ENCODE measurements at places on chromosomes 7 and 10.

- DNase-seq, result no peak
These were observed 75.2 kb downstream of the MYL10 start for GRCh38 chr7:101553771-101554445.

- DNase-seq, result no peak
These were observed 71.9 kb upstream of the DUSP5 start for GRCh38 chr10:110425684-110426293.

- no peak for DNase-seq
These were observed 6.5 kb upstream of the RBM20 start for GRCh38 chr10:110637558-110638053.

- DNase-seq, result no peak
These were observed 147.8 kb downstream of the CYP26A1 start for GRCh38 chr10:93221521-93221920.

DNA sequence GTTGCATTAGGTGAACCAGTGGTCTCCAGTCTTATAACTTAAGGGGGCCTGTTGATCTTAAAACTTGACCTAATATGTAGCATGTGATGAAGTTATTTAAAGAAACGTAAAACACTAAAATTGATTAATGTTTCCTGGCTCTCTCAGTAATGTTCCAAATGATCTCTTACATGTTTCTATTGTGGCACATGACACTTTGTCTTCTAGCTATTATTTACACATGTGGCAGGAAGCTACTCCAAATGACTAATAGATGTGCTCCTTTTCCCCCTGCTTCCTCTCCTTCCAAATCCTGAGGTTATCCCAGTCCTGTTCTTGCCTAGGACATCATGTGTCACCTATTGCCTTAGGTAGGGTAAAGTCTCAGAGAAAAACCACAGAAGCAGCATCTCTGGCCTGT, 89.4 kb downstream of the FAS start:
- no peak for DNase-seq

GRCh38 chr7:2166625-2167280, 66.0 kb downstream of the MAD1L1 start:
- no peak for DNase-seq

DNA sequence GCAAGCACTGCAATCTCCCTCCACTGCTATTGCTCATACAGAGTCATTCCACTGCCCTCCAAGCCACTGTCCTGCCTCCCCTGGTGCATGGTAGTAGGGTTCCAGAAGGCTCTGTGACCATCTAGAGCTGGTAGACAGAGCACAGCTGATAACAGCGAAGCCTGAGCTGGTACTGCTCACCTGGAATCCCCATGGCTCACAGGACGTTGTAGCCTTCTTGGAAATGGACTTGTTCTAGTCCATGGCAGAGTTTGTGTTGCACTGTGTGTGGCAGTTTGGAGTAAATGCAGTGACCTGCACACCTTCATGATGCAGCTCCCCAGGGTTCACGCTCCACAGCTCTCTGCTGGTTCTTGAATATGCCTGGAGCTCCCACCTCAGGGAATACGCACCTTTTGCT, 67.0 kb downstream of the ITGA8 start:
- no peak for DNase-seq

GRCh38 chr10:943334-944033, 12.0 kb upstream of the LARP4B start:
- DNase-seq, result no peak

GRCh38 chr7:107632492-107632865, 28.1 kb upstream of the SLC26A4 start:
- DNase-seq, result no peak

DNA sequence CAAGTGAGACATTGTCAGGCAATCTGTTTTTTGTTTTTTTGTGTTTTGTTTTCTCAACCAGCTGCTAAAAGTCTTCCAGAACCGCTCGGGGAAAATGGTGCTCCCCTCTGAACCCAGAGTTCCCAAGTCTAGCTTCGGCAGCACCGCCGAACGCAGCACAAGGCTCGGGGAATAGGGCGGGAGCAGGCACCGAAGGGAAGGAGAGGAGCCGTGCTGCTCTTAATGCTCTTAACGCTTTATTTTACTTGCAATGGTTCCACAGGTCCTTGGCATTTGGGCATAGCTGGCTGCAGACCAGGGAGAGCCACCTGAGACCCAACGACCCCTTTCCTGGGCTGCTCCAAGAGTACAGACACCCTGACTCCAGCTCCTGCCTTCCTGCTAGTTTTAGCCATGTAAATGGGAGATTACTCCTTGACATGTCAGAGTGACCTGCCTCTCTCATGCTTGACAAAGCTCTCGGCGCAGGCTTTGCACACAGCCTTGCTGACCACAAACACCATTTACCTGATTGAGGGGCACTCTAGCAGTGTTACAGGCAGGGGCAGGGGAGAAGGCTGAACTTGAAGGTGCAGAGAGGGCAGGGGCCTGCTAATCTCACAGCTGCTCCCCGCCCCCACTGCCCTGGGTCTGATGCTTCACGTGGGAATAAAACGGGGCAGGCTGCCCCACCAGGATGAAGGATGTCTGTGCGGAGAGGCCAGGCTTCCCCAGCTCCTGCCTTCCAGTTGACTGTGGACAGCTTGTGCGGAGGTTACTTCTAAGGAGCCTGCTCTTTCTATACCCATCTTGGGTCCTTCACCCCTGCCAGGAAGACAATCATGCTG, 58.6 kb upstream of the EFCAB10 start:
- DNase-seq, result no peak

GRCh38 chr7:42460933-42461332, 223.9 kb upstream of the GLI3 start:
- DNase-seq, result no peak

GRCh38 chr10:59692113-59692512, 17.5 kb downstream of the SLC16A9 start:
- no peak for DNase-seq

- no peak for DNase-seq
These were observed 10.0 kb upstream of the ABI1 start for GRCh38 chr10:26870766-26871165.

DNA sequence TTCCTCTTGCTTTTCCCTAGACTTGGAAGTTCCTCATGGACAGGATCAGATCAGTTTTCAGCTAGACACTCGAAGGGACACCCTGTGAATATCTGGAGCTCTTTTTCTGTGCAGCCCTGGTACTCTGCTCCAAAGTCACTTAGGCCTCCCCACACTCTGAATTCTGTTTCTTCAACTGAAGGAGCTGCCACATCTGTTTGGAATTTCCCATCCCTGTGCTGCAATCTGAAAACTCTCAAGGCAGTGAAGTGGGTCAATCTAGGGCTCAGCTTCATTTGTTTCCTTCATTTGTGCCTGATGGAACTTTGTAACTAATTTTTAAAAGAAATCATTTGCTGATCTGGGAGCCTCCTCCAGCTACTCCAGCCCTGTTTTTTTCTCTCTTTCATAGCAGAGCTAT, 9.6 kb downstream of the EPC1 start:
- DNase-seq, result no peak

GRCh38 chr10:25972631-25973030, 38.6 kb downstream of the MYO3A start:
- DNase-seq, result no peak

GRCh38 chr7:1906988-1907745, 237.1 kb downstream of the ELFN1 start:
- no peak for DNase-seq

DNA sequence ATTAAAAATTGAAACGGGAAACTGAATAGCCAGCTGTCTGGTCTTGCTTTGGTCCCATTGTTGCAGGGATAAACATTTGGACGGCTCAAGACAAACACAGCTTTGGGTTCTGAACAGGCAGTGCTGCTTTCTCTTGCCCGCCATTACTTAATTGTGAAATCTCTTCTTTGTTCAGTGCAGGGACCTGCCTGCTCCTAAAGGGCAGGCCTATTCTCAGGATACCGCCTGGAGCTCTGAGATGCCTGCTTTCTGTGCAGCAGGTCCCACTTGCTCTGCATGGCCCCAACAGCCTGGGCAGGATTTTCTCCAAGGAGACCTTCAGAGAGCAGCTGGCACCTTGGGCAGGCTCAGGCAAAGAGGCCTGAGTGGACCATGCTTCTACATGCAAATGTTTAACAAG, 237.6 kb downstream of the KCNMA1 start:
- no peak for DNase-seq

- no peak for DNase-seq
These were observed 2.1 kb downstream of the AVPI1 start for GRCh38 chr10:97684866-97685394.

- DNase-seq, result no peak
These were observed 110.2 kb downstream of the RAB11FIP2 start for GRCh38 chr10:117936566-117936965.

DNA sequence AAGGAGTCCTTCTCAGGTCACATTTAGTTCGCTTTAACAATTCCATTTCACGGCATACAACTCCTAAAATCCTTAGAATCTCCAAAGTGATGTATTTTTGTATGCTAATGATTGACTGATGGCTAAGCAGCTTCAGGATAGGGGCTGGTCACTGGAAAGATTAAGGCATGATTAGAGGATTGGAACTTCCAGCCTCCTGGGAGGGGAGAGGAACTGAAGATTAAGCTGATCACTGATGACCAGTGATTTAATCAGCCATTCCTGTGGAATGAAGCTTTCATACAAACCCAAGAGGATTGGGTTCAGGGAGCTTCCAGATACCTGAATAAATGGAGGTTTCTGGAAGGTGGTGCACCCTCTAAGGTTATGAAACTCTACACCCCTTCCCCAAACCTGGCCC, 123.9 kb upstream of the CDK13 start:
- DNase-seq, result no peak

- no peak for DNase-seq
These were observed 5.7 kb upstream of the TSPAN14 start for GRCh38 chr10:80448209-80448942.

DNA sequence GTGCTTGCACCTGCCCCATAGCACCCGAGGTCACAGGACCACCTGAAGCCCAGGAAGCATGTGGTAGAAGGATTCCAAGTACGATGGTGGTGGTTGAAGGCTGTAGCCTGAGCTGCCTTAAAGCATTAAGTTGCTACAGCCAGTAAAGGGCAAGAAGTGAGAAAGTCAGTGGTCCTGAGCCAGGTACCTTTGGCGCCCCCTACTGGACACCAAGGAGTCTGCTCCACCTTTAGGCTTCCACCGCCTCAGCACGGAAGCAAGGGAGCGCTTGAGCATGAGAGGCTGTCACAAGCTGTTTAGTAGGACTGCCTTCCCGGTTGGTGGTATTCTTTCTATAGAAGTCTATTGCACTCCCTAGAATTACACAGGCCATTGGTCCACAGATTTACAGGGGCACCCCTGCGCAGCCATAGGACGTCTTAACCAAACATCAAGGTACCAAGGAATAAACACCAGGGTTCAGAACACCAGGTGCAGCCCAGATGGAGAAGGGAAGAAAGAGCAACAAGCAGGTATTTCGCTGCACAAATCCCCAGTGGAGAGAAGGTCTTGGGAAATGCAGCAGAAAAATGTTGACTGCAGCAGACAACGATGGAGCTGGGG, 2.2 kb downstream of the CRTAC1 start:
- peak; percentile 28 for DNase-seq

DNA sequence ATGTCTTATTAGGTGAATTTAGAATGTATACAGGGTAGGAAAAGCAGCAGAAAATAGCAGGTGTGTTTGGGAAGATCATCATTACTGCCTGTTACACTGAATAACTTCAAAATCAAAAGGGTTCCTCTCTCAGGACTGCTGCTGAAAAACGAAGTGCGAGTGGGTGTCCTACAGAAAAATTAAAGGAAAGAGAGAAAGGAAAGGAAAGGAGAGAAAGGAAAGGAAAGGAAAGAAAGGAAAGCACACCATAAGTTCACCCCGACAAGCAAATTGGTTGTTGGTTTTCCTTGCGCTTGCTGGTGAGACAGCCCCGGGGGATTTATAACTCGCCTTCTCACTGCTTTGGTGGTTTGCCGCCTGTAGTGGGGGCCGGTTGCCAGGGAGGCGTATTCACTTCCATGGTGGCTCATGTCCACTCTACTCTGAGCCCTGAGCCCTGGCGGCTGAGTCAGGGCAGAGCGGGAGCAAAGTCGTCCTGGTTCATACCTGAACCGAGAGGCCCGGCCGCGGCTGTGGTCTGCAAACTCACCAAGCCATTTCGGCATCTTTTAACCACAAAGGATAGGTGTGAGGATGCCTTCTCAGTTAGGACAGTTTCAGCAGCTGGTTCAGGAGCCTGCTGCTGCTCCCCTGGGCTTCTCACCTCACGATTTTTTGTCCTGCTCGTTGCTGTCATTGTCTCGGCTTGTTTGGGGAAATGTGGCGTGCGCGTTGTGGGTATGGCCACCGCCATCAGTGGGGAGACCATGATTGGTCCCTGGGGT, 26.1 kb downstream of the INPP5A start:
- DNase-seq, result no peak

DNA sequence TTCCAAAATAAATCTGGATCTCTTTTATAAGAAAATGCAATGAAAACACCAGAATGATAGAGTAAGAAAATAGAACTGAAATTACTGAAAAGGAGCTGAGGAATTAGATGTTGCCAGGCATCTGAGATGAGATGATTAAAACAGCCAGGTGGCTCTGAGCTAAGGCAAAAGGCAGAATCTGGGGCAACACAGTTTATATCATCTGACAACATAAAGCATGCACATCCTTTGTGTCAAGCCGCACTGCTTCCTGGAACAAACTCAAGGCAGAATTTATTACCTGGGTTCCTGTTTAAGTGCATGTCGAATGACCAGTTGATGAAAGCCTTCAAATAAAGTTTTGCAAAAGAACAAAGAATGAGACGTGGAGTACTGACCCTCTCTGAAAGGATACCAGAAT, 247.0 kb downstream of the SNX10 start:
- no peak for DNase-seq

DNA sequence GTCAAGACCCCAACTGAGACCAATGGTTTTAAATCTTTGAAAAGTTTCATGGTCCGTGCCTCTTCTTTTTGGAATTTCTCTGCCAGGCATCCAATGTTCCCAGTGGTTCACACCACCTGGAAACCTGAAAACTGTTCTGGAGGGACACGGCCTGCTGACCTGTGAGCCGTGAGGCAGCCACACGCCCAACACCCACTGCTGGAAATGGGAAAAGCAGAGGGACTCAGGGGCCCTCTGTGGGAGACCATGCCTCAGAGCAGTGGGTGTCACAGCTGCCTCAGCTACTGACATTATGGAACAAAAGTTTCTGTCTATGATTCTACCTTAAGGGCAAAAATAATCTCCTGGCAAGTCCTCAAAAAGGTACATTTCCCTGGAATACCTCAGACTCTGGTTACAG, 70.4 kb upstream of the VIPR2 start:
- no peak for DNase-seq

GRCh38 chr10:77670817-77671443, 33.3 kb upstream of the KCNMA1 start:
- no peak for DNase-seq
